Right ventricle myocardium inferior (tissue), 1 donor: ENCODE measurements at places on chromosomes 16 and 17. TPM values are rescaled to one million over a fixed set of nuclear protein-coding genes. Genes with fewer than 3 reads are reported as not detected.

GRCh38 chr16:67183-67791 is 5.1 kb downstream of the RHBDF1 start:
- no peak for DNase-seq

GRCh38 chr17:9290226-9290613 is 268.9 kb downstream of the NTN1 start:
- no peak for DNase-seq

DNA sequence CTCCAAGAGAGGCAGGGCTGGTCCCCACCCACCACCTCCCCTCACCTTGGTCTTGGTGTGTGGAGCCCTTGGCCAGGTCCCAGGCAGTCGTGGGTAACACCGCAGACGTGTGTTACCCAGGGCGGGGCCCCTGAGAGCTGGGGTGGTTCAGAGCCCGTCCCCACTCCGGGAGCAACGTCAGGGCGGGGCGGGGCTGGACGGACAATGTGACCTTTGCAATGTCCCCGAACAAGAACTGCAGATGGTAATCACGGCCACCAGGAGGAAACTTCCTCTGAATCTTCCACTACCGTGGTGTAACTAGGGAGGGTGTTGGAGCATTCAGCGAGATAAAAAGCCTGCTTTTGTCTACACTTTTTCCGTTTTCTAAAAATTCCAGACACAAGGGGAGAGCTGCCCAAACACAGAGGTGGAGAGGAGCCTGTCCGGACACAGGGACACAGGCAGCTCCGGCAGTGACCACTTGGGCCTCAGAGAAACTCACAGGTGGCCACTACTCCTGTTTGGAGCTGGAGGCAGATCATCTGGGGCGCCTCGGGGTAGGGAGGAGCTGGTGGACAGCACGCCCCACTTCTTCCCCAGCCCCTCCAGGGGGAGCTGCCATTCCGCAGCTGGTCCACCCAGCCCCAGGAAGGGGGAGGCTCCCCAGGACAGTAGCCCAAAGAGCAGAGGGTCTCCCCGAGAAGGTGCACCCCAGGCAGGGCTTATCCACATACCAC is 14.2 kb upstream of the SLC38A10 start:
- peak; percentile 97 for DNase-seq

ADAM11 gene
- total RNA-seq, result 20.0 TPM

HAPSTR1 gene
- total RNA-seq, result 52.5 TPM

GRCh38 chr16:1007284-1007850 is 25.8 kb downstream of the SOX8 start:
- no peak for DNase-seq

COIL gene
- 8.7 TPM for total RNA-seq

MVP gene
- 51.5 TPM for total RNA-seq

BIRC5 gene
- total RNA-seq, result 1.2 TPM

DNA sequence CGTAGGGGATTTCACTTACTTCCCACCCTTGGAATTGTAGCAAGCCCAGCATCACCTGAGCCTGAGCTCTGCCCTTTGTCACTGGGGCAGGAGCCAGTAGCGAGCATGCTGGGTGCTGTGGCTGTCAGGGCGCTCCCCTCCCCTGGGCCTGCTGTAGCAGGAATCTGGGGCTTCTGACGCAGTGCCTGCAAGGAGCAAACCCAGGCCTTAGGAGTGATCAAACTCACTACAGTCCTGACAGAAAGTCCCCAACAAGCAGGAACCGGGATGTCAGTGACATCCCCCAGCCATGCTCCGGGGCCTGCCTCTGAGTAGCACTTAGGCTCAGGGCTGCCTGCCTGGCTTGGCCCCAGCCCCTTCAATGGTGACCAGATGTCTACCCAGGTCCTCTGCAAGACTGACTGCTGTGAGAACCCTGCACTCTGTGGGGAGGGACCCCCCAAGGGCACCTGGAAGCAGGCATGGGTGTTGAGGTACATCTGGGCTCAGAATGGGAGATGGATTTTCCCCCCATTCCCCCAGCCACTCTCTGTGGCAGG is 23.5 kb downstream of the PLD6 start:
- no peak for DNase-seq

DNA sequence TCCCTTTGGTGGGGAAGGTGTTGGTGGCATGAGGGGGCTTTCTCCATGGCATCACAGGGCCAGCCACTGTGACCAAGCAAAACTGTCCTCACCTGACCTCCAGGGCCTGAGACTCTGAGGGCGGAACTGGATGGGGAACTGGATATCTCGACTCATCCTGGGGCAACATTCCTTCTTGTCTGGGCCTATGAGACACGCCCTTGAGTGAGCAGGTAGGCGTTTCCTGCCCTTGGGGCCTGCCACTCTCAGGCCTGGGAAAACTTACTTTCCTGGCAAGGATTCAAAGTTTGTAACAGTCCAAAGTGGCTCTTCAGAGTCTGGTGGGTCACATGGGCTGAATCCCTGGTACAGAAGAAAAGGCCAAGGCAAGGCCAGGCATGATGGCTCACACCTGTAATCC is 9.6 kb downstream of the MT1X start:
- no peak for DNase-seq

DNA sequence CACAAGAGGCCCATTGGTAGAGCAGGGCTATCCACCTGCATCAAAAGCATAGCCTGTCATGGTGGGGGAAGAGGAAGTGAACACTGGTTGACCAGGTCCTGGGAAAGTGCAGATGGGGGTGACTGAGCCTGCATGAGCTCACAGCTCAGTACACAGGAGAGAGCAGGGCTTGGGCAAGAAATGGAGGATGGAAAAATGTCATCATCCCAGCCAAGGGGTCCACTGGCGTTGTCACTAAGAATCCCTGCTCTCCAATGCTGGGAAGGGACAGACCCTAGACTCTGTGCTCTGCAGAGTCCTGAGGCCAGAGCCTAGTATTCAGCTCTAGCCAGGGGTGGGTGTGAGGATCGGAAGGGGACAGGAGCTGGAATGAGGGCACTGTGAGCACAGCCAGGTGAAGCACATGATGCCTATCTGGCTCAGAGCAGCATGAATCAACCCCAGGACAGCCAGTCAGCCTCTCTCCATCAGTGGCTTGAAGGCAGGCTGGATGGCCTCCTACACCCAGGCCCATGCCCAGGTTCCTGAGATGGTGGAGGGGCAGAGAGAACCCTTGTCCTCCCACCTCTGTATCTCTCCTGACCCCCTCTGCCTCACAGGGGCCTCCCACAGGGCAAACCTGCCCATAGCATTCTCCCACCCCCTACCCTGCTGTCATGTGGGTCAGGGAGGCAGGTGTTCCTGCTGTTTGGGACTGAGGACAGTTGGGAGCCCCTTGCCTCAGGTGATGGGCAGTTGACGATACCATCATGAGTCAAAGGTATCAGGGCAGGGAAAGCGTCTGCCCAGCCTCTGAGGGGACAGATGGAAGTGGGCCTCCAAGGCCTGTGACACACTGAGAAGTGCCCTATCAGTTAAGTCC is 13.8 kb upstream of the CTCF start:
- DNase-seq, result no peak

DNA sequence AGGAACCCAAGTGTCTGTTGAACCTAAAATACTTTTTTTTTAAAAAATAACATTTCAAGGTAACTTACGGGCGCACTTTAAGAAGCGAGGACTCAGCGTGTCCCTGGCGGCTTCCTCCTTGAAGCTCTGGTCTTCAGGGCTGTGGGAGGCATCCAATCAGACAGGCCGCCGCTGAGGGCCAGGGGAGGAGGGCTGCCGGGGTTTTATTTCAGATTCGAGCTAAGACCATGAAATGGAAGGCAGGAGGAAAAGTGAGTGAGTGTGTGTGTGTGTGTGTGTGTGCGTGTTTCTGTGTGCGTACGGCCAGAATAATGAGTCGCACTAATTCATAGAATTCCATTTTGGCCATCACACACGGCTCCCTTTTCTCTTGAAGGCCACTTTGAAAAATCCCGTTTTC is 41.1 kb downstream of the C16orf78 start:
- DNase-seq, result no peak

- DNase-seq, result no peak
Measured at GRCh38 chr17:76987486-76988093, 119.4 kb downstream of the MGAT5B start.

DNA sequence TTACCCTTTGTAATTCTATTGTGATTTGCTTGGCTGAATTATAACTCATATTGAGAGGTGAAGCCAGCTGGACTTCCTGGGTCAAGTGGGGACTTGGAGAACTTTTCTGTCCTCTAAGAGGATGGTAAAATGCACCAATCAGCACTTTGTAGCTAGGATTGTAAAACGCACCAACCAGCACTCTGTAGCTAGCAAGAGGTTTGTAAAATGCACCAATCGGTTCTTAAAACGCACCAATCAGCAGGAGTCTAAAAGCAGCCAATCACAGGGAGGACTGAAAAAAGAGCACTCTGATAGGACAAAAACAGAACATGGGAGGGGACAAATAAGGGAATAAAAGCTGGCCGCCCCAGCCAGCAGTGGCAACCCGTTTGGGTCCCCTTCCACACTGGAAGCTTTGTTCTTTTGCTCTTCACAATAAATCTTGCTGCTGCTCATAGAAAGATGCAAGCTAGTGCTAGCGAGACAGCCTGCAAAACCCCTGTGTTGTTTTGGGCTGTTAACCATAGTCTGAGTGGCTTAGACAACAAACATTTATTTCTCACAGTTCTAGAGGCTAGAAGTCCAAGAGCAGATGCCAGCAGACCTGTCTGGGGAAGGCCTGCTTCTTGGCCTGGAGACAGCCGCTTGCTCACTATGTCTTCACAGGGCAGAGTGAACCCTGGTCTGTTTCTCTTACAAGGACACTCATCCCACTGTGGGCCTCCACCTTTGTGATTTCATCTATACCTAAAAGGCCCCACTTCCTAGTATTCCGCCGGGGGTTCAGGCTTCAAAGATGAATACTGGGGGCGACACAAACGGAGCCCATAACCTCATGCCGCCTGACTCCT is 39.0 kb upstream of the CRISPLD2 start:
- DNase-seq, result no peak

DNA sequence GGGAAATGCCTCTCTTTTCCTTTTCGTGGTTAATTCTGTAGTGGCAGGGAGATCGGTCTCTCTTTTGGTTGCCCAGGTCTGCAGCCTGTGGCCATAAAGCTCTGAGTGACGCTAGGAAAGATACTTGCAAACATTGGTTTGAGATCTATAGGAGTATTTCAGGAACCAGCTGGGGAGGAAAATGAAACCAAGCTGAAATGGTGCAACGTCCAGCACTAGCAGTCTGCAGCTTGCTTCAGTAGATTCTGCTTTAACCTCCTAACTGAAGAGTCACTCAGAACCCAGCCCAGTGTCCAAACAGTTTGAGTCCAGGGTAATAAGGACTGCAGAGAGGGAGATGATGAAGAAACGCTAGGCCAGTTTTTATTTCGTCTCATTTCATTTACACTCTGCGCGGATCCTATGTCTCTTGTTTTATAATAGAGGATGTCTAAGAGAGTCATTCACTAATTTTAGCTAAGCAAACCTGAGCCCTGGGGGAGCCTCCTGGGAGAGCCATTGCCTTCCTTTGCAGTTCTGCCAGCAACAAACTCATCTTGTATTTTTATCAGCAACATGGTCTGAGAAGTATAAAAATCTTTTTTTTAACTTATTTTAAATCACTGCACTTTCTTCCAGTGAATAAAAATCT is 12.0 kb downstream of the SP2 start:
- DNase-seq, result no peak

- DNase-seq, result no peak
Measured at GRCh38 chr17:34680151-34680550, 100.8 kb downstream of the TMEM132E start.

TNK1 gene
- 2.6 TPM for total RNA-seq

DNA sequence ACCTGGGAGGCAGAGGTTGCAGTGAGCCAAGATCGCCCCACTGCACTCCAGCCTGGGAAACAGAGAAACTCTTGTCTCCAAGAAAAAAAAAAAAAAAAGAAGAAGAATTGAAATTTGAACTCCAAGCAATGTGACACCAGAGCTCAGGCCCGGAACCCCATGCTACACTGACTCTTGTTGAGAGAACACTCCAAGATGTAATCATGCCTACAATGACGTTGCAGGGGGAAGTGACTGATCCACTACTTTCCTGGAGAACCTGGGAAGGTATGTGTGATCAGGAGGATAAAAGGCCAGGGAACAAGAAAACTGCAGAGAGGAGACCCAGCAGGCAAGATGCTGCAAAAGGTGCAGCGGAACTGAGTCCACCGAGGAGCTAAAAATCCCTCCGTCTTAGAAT is 57.9 kb downstream of the ADCY9 start:
- no peak for DNase-seq

DNA sequence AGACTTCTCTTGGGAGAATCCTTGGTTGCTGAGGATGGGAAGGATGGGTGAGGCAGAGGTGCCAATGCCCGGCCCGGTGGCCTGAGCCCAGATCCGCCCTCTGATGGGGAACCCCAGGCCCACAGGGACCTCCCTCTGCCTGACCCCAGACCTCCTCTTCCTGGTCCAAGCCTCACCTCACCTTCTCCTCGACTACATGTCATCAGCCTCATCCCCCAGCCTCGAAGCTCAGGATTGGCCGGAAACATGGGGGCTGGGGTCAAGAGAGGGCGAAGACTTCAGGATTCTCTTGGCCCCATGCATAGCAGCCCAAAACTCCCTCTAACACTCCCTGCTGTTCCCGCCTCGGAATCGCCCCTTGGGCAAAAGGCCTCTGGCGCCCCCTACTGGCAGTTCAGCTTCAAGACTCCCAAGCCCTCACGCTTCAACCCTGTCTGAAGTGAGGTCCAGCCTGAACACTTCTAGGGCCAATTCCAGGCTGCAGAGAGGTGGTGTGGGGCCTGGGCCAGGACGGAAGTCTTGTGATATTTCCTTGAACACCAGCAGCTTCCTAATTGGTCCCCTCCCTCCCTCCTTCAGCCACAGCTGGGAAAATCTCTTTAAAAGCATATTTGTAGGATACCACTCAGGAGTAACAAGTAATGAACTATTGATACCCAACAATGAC is 47.2 kb downstream of the ARHGAP27 start:
- DNase-seq, result peak; percentile 95

DNA sequence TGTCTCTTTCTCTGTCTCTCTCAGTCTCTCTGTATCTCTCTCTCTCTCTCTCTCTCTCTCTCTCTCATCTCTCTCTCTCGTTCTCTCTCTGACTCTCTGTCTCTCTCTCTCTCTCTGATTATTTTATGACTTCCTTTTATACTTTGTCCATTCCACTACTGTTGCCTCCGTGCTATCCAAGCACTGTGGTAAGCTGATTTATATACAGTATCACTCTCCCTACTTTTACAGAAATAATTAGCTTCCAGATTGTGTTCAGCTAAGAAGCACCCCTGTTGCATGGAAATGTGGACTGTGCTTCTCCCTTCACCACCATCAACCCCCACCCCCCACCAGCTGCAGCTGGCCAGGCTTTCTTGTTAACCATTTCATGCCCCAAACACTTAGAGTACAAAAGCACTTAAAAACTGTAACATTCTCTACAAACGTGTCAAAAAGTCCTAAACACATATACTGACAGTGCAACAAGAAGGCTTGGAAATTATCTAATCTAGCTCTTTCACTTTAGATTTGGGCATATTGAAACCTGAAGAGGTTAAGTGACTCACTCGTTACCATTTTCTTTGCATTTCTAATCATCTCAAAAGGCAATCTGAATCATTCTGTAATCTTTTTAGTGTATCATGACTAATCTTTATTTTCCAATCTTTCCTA is 11.6 kb upstream of the TMEM100 start:
- DNase-seq, result no peak

PTGES3L gene
- total RNA-seq, result 51.0 TPM
